ENCODE measurements at places on chromosomes 5 and 9.

GRCh38 chr5:123371575-123372179 lies 51.5 kb downstream of the CEP120 start:
- peak; percentile 22 for DNase-seq

GRCh38 chr9:37501957-37502596 lies 16.3 kb downstream of the POLR1E start:
- no peak for DNase-seq

DNA sequence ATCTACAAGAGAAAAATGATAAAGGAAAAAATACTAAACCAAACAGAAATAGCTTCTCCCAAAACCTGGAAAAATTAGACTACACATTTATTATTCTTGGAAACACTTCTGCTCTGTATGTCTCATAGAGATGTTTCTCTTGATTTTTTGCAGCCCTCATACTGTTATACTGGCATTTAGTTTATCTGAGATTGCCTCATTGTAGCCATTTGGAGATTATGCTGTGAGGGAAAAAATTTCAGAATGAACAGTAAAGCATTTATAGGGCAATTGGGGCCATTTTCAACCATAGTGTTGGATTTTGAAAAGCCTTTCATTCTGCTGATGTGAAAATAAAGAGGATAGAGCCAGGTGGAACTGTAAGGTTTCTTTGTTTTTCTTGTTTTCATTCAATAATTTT lies 441.8 kb upstream of the RIOK2 start:
- DNase-seq = no peak

GRCh38 chr5:55679556-55679955 lies 32.6 kb downstream of the SLC38A9 start:
- DNase-seq = no peak

- peak; percentile 34 for DNase-seq
Measured at GRCh38 chr9:125758986-125759763, 12.0 kb downstream of the PBX3 start.

DNA sequence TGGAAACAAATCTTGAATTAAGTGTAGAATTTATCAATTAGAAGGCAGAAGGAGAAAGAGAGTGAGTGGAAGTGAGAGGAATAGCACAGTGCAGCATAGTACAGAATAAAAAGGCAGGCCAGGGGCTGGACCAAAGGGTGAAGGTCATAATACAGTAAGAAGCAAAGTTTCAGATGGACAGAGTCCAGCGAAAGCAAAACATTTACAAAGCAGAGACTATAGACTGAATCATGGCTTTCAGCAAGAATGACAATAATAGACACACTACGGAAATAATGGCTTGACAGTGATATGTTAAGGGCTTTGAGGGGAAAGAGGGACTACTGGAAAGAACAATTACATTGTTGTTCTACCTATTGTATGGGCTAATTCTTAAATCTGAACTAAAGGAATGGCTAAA lies 249.0 kb upstream of the CHD1 start:
- no peak for DNase-seq

- no peak for DNase-seq
Measured at GRCh38 chr5:91343916-91344315, 39.2 kb downstream of the ARRDC3 start.

- no peak for DNase-seq
Measured at GRCh38 chr9:137799630-137799983, 78.0 kb upstream of the CACNA1B start.

- no peak for DNase-seq
Measured at GRCh38 chr5:170625221-170626165, 121.7 kb downstream of the KCNIP1 start.

DNA sequence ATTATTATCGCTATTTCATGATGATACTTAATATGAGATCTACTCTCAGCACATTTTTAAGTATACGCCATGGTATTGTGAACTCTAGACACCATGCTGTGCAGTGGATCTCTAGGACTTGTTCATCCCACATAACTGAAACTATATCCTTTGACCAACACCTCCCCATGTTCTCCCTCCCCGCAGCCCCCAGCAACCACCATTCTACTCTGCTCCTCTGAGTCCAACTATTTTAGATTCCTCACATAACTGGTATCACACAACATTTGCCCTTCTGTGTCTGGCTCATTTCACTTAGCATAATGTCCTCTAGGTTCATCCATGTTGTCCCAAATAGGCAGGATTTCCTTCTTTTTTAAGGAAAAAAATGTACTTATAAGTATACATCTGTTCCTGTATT lies 6.6 kb upstream of the TBC1D2 start:
- no peak for DNase-seq

GRCh38 chr5:92836855-92837755 lies 743.9 kb downstream of the NR2F1-AS1 start:
- no peak for DNase-seq

DNA sequence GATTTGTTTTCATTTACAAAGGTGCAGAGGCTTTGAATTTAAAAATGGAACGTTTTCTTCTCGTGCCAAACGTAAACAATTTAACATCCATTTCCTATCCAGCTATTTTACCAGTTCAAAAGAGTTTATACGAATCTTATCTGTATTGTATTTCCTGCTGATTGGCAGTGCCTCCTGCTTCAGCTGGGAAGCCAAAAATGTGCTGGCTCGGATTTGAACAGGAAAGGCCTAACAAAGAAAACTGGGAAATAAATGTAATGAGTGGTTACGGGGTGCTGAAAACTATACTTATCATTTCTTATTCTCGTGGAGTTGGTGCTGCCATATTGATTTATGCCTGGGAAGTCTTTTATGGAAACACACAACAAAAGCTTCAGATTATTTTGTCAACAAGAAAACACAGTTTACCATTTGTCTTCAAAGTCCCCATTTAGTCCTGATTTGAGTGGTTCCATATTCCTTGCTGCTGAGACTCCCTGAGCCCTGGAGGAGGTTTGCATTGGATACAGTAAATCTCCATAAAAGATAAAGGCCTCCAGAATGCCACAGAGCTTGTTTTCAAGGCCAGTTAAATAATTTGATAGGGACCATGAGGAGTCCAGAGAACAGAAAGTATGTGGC lies 507.4 kb downstream of the RASEF start:
- DNase-seq = no peak

GRCh38 chr5:144582066-144582465 lies 411.4 kb downstream of the KCTD16 start:
- DNase-seq = no peak

- no peak for DNase-seq
Measured at GRCh38 chr9:69463497-69464068, 138.6 kb downstream of the ENTREP1 start.

Data from NAMALWA (cell line).